PC-3 (cell line): ENCODE measurements at places on chromosomes 2 and 18. TPM values are rescaled to one million over a fixed set of nuclear protein-coding genes. Genes with fewer than 3 reads are reported as not detected.

- peaks cover 7% of the 10 kb centered on the region; the same call in 1 of the 2 replicates for H3K4me1 ChIP-seq
- no peak for DNase-seq
- no peak overlapping the region for H3K27ac ChIP-seq
- H3K4me3 ChIP-seq = no peak overlapping the region
- no peaks in the 10 kb centered on the region for H3K27me3 ChIP-seq
- H3K36me3 ChIP-seq = no peaks in the 10 kb centered on the region
Observed at GRCh38 chr18:40673150-40673549, 1281.9 kb upstream of the PIK3C3 start.

Gene SERPINB12
- total RNA-seq = not detected in 2 replicates

Gene ARHGEF4
- total RNA-seq = 21.5 and 30.5 TPM in 2 replicates

DNA sequence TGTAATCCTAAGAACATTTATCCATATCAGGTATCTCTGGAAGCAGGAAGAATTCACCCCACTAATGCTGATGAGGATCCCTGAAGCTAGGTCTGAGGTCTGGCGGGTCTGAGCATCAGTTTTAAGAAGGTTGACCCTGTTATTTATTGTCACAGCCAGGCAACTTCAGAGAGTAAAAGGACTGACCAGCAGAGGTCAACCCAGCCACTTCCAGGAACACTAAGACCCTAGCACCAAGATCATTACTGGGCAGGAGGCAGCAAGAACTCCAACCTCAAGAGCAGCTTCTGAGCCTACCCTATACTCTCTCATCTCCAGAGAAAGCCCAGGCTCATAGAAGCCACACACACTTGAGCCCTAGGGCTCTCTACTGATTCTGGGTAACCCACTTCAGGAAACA lies 901.4 kb downstream of the DCDC2C start:
- H3K4me1 ChIP-seq = no peaks in the 10 kb centered on the region
- H3K27ac ChIP-seq = no peak overlapping the region
- H3K27me3 ChIP-seq = no peaks in the 10 kb centered on the region
- DNase-seq = no peak

Gene UGT1A10
- total RNA-seq = 0.46 TPM in 1 of 2 replicates, not detected in the other

DNA sequence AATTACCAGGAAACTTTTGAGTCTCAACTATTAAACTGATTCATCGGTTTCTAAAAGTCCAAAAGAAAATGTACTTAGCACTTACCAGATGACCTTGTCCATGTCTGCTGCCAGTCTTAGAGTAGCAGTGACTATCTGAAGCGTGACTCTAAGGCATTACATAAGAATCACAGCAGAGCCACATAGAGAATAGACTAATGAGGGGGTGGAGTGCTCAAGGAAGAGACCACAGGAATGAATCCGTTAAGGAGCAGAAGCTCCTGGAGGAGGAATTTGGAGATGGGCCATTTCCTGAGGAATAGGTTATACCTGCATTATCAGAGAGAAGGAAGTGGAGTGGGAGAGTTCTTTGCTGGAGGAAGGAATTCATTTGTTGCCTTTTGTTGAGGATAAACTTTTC lies 116.0 kb downstream of the MAP3K20 start:
- H3K27me3 ChIP-seq = no peaks in the 10 kb centered on the region
- peaks cover 17% of the 10 kb centered on the region; the same call in 1 of the 2 replicates for H3K4me1 ChIP-seq
- H3K4me3 ChIP-seq = no peak overlapping the region
- H3K27ac ChIP-seq = no peak overlapping the region

- H3K27me3 ChIP-seq = no peaks in the 10 kb centered on the region
- H3K4me1 ChIP-seq = no peaks in the 10 kb centered on the region
- no peak overlapping the region for H3K27ac ChIP-seq
- no peaks in the 10 kb centered on the region for H3K36me3 ChIP-seq
Observed at GRCh38 chr2:225074919-225075681, 32.8 kb upstream of the DOCK10 start.

DNA sequence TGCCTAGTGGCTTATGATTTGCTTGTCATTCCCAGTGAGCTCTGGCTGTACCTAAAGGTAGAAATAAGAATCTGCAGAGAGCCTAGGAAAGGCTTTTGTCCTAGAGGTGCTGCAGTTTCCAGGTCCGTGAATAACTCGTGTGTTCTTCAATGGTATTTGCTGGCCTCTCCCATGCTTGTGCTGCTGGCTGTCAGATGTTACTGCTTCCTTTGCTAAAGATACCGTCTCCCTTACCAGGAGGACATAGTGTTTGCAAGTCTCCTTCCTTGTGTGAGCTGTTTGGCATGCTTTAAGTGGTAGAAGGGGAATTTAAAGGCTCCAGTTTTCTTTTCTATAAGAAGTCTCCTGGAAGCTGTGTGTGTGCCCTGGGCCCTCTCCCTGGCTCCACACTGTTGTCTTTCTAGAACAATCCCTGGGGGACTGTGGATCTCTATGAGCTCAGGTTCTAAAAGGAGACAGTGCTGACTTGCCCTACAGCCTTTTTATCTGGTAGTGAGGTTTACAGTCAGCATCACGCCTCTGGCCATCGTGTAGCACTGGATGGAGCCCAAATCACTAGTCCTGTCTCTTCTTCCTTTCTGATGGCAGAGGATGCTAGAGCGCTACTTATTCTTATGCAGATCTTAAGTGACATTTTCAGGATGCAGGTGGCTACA lies 65.8 kb downstream of the RNF144A start:
- H3K27me3 ChIP-seq = no peaks in the 10 kb centered on the region
- no peak for DNase-seq
- H3K36me3 ChIP-seq = no peaks in the 10 kb centered on the region; the same call in 1 of the 2 replicates
- no peak overlapping the region for H3K4me3 ChIP-seq

- H3K4me1 ChIP-seq = peaks cover 3% of the 10 kb centered on the region; the same call in 1 of the 2 replicates
- no peak for DNase-seq
- no peak overlapping the region for H3K27ac ChIP-seq
- no peaks in the 10 kb centered on the region for H3K27me3 ChIP-seq
Observed at GRCh38 chr2:98778151-98778550, 47.2 kb upstream of the MGAT4A start.

DNA sequence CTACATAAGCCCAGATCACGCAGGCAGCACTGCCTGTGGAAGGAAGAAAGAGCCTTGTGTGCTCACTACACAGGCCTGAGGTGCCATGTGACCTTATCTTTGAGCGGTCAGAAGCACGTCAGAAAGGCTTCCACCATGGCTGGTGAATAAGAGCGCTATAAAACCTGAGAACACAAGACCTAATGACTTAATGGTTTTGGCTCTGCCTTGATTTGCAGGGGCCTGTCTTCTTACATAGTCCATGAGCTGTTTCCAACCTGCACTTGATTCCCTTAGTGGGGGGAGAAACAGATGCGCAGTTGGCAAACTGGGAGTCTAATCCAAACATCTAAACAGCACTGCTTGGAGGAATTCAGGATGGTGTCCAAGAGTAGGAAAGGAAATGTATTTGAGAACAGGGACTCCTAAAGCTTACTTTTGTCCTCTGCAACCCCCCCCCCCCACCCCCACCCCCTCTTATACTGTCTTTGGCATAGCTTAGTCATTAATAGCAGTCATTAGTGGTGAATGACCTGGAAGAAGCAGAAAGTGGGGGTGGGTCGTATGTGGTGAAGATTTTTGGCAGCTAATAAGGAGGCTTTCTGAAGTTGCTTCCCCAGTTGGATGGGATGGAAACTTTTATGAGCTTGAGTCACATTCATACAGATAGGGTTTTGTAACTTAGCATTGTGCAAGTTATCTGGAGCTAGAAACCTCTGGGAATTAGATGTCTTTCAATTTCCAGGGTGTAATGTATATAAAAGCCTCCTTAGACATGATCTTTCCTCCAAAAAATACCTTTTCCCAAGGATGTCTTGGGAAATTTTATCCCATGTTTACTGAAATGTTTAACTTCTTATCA lies 454.1 kb downstream of the MEIS1 start:
- H3K27me3 ChIP-seq = no peaks in the 10 kb centered on the region
- peak; percentile 93 for DNase-seq
- no peak overlapping the region for H3K4me3 ChIP-seq
- H3K36me3 ChIP-seq = no peaks in the 10 kb centered on the region
- H3K4me1 ChIP-seq = peaks cover 35% of the 10 kb centered on the region

DNA sequence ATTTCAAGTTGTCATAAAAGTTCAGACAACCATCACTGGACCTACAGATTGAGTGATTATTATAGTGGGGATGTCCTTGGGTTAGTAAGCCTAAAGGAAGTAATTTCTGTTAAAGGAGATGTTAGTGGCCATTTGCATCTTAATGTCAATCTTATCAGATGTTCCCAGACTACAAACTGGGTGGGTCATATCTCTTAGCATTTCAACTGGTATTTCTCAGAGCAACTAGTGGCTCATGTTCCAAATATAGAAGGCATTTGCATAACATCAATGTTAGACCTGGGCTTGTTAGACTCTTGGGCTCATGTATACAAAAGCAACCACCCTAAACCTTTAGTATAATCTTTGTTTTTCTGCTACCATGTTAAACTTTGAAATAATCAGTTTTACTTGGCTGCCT lies 17.9 kb downstream of the PLEKHA3 start:
- H3K36me3 ChIP-seq = peaks cover 53% of the 10 kb centered on the region
- H3K4me3 ChIP-seq = no peak overlapping the region
- H3K4me1 ChIP-seq = no peaks in the 10 kb centered on the region
- no peak for DNase-seq
- no peak overlapping the region for H3K27ac ChIP-seq
- H3K27me3 ChIP-seq = no peaks in the 10 kb centered on the region

DNA sequence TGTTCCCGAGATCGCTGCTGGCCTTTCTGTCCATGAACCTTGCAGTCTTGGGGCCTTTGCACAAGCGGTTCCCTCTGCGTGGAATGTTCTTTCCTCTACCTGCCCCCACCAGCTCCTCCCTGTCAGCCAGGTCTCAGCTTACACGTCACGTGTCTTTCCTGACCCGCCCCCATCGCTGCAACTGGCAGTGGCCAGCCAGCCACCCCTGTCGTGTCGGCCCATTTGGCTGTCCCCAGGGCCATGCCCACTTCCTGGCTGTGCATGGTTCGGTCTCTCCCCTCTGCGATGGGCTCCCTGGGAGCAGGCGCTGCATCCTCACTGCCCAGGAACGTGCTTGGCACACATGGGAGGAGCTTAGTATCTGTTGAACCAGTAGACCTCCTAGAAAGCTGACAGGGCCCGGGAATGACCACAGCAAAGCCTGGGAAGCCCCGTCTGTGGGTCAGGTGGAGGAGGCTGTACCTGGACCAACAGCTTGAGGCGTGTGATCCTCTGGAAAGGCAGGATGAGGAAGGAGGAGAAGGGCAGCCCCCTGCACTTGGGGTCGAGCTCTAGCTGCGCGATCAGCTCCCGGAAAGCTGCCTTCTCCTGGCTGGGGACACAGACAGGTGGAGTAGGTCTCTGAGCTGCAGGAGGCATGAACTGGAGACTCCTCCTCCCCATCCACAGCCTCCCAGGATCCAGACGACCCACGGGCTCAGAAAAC lies 21.0 kb downstream of the SNORC start:
- H3K4me3 ChIP-seq = no peak overlapping the region
- H3K36me3 ChIP-seq = peaks cover 14% of the 10 kb centered on the region
- H3K27ac ChIP-seq = no peak overlapping the region
- no peaks in the 10 kb centered on the region for H3K4me1 ChIP-seq

Gene RIT2
- not detected in 2 replicates for total RNA-seq

GRCh38 chr2:140465301-140465700 lies 1665.5 kb downstream of the LRP1B start:
- H3K4me1 ChIP-seq = no peaks in the 10 kb centered on the region
- H3K27me3 ChIP-seq = no peaks in the 10 kb centered on the region
- no peak for DNase-seq
- no peak overlapping the region for H3K4me3 ChIP-seq
- no peaks in the 10 kb centered on the region for H3K36me3 ChIP-seq

Gene C2orf72
- 0.40 and 4.3 TPM in 2 replicates for total RNA-seq

GRCh38 chr2:30421026-30421603 lies 25.9 kb upstream of the LCLAT1 start:
- no peaks in the 10 kb centered on the region for H3K27me3 ChIP-seq
- no peak for DNase-seq
- no peaks in the 10 kb centered on the region for H3K36me3 ChIP-seq
- peaks cover 9% of the 10 kb centered on the region for H3K4me1 ChIP-seq

- no peak overlapping the region for H3K27ac ChIP-seq
- DNase-seq = no peak
- no peak overlapping the region for H3K4me3 ChIP-seq
- H3K27me3 ChIP-seq = peaks cover 57% of the 10 kb centered on the region
- H3K36me3 ChIP-seq = no peaks in the 10 kb centered on the region
Observed at GRCh38 chr18:72648481-72648960, 104.4 kb upstream of the CBLN2 start.

Gene MYO7B
- 28.0 and 37.8 TPM in 2 replicates for total RNA-seq

- no peaks in the 10 kb centered on the region for H3K36me3 ChIP-seq
- DNase-seq = no peak
- no peaks in the 10 kb centered on the region; the same call in 1 of the 2 replicates for H3K4me1 ChIP-seq
- no peak overlapping the region for H3K27ac ChIP-seq
- peaks cover 17% of the 10 kb centered on the region for H3K27me3 ChIP-seq
Observed at GRCh38 chr2:23390152-23390551, 5.2 kb downstream of the KLHL29 start.

Gene HOXD3
- total RNA-seq = 3.0 and 4.4 TPM in 2 replicates

Gene STAMBP
- total RNA-seq = 23.8 and 32.2 TPM in 2 replicates

Gene BMP10
- not detected in 2 replicates for total RNA-seq

Gene KCNG2
- not detected in 2 replicates for total RNA-seq
